ENCODE measurements at places on chromosomes 12 and 14.

- DNase-seq: no peak
Observed at GRCh38 chr12:14810953-14811483, 3.0 kb downstream of the SMCO3 start.

DNA sequence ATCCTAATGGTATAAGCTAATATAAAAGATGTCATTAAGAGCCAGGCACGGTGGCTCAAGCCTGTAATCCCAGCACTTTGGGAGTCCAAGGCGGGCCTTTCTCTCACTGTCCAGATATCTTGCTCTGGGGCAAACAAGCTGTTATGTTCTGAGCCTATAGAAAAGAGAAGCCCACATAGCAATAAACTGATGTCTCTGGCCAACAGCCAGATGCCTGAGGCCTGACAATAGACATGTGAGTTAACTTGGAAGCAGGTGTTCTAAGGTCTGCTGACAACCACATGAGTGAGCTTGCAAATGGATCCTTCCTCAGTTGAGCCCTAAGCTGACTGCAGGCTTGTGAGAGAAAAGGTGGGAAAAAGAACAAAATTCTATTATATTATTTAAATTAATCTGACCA lies 25.0 kb downstream of the YAF2 start:
- DNase-seq: no peak

- no peak for DNase-seq
Observed at GRCh38 chr14:37270629-37271028, 72.9 kb downstream of the MIPOL1 start.

- no peak for DNase-seq
Observed at GRCh38 chr12:16685107-16685506, 79.1 kb upstream of the LMO3 start.

DNA sequence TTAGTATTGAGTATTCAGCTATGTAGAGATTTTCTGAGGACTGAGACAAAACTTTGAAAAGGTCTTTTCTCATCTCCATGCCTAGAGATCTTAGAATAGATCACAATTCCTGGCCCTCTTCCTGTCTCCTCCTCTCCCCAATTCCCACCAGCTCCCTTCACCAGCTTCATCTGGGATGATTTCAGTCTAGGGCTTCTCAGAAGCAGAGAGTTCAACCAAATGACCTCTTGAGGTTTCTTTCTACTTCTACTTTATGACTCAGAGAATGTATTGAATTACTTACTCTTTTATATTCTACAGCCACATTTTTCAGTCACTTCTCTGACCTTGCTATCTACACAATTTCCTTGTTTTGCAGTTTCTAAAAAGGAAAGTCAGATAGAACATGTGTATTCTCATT lies 19.4 kb upstream of the SNX6 start:
- DNase-seq: no peak

DNA sequence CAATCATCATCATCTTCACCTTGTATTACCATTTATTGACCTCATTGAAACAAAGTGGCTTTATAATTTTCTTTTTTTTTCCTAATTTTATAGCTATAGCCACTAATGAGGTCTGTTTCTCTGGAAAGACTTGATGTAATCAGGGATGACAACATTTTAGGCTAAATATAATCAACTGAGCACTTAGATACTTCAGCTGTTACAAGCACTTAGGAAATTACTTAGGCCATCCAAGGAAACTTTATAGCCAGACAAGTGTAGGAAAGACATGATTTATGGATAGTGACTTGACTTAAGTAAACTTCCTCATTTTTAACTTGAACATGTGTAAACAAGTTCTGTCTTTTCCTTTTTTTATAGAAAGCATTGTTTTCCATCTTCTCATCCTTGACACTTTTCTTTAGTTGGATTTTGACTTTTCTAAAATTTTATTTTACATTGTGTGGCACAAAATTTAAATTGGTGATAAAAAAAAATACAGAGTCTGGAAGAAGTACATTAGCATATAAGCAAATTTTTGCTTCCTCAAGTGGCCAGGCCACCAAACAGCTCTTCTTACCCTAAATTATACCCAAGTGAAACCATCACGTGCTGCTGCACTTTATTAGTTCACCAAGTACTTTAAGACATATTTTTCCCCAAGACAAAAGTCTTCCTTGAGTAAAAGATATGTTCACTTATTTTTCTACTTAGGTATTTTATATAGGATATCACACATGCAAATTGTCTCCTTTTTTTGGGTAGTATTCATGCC lies 15.1 kb downstream of the CPNE8 start:
- DNase-seq: no peak

DNA sequence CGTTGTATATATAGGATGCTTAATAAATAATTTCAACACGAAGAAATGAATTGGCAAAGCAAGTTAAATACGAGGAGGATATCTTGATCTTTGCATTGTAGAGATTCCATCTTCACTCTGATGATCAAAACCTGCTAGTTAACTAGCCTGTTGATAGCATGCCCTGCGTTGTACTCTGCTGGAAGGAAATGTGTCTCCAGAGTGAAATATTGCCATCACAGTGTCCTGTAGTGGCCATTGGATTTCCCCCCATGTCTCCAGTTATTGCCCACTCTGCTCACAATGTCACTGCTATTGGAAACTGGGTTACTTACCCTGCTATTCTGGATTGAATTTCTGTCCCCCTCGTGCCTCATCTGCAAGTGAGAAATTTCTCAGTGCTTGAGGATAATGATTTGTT lies 109.6 kb downstream of the PLEKHA5 start:
- no peak for DNase-seq

Data from stimulated activated CD4-positive, alpha-beta T cell treated with anti-CD3 and anti-CD28 coated beads, Interleukin-15, amount 100 ng/mL, for 48 hours (primary cell).